ENCODE measurements at places on chromosomes 2 and 18. TPM values are rescaled to one million over a fixed set of nuclear protein-coding genes. Genes with fewer than 3 reads are reported as not detected.

GRCh38 chr2:176415174-176415895 is 146.1 kb downstream of the MTX2 start:
- DNase-seq, result no peak

DNA sequence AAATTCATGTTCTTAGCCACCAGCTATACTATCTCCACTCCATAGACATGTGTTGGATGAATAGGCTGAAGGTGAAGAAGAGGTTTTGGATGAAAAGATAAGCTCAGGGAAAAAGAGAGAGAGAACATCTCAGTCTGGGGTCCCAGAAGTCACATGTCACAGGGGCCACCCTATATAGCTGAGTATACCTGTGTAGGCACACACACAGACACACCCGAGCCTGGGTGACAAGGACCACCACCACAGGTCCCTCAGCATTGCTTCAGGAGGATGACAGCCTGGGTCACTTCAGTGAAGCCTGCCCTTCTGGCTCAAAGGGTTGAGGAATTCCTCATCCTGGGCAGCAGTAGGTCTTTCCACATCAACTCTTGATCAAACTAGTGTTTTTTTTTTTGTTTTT is 56.2 kb downstream of the POLR1A start:
- DNase-seq, result no peak

Gene RANBP2
- total RNA-seq, result 64.9 TPM

Gene ZNF396
- total RNA-seq, result 3.3 TPM
